MM.1S (cell line): ENCODE measurements at places on chromosomes 3 and 15.

DNA sequence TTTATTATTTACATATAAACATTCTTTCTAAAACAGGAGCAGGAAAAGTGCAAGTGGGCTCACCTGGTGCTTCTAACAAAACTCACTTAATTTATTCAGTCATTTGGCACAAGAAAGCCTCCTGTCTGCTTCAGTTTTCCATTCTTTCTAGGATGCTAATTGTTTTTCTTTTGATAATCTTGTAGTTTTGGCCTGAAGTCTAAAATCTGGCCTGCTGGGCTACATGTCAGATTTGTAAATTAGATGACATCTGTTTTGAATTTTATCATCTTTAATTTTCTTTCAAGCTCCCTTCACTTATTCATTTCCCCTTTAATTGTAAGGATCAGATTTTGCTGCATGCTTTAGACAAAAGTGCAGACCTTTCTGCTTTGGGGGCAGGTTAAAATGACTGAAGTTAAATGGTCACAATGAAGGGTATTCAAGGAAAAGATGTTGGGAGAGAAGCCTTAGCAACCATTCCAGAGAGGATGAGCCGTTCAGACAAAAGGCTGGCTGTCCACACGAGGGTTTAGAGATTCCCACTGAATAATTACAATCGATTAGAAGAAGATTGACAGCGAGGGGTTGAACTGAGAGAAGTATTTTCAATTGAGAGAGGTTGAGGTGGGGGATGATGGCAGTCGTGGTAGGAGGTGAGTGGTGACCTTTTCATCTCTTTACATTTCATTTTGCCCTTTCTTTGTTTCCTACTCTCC, 59.9 kb upstream of the PTX3 start:
- H3K4me3 ChIP-seq = no peak overlapping the region
- H3K27me3 ChIP-seq = no peaks in the 10 kb centered on the region
- no peak for DNase-seq
- H3K4me1 ChIP-seq = peaks cover 12% of the 10 kb centered on the region
- H3K36me3 ChIP-seq = no peaks in the 10 kb centered on the region

DNA sequence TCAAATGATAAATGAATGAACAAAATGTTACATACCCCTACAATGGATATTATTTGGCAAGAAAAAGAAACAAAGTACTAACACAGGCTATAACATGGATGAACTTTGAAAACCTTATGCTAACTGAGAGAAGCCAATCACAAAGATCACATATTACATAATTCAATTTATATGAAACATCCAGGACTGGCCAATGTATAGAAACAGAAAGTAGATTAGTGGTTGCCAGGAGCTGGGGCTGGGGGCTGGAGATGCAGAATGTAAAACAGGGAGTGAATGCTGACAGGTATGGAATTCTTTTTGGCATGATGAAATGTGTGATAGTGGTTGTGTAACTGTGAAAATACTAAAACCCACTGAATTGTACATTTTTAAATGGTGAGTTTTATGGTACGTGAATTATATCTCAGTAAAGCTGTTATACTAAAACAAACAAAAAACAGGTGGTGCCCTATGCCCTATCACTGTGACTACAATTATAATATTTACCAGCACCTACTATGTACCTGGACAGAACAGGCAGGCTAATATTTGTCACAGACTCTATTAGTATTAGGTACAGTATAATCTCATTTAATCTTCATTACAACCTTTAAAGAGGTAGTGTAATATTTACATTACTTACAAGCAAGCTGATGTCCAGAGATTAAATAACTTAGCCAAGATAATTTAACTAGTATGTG, 90.0 kb downstream of the ETFA start:
- no peak overlapping the region for H3K4me3 ChIP-seq
- H3K27me3 ChIP-seq = no peaks in the 10 kb centered on the region
- peaks cover 47% of the 10 kb centered on the region for H3K4me1 ChIP-seq

DNA sequence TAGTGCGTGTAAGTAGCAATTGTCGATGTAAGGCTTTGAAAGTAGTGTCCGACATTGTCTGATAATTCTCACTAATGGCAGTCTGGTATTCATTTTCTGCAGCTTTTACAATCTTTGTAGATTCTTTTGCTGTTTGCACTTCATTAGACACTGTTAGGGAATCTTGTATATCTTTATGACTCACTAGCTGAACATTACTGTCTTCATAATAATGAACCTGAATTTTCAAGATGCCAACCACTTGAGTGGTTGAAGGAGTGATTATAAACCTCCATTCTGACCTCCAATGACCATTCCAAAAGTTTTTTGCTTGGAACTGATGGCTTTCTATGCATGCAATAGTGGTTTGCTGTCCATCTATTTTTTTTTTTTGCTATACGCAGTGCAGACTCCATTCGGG, 76.4 kb upstream of the MFGE8 start:
- no peaks in the 10 kb centered on the region for H3K4me1 ChIP-seq
- H3K27me3 ChIP-seq = no peaks in the 10 kb centered on the region
- no peak overlapping the region for H3K27ac ChIP-seq
- no peaks in the 10 kb centered on the region for H3K36me3 ChIP-seq

DNA sequence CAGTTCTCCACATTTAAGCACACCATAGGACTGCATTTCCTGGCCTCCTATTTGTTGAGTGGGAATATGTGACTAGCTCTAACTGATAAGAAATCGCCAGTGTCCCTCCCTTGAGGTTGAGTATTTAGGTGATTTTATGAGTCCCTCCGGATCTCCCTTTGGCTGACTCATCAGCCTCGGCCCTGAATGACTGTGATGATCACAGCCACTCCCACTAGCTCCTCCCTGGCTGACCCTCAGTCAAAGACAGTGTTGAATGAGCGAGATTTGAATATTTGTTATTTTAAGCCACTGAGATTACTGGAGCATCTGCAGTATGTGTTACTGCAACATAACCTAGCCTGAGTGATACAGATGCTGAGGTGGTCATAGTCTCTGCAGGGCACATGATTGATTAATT, 515.3 kb downstream of the EPHB1 start:
- H3K4me1 ChIP-seq = no peaks in the 10 kb centered on the region
- no peak overlapping the region for H3K4me3 ChIP-seq
- no peak overlapping the region for H3K27ac ChIP-seq
- H3K36me3 ChIP-seq = no peaks in the 10 kb centered on the region
- no peak for DNase-seq

- H3K27me3 ChIP-seq = no peaks in the 10 kb centered on the region
- no peak overlapping the region for H3K27ac ChIP-seq
- no peaks in the 10 kb centered on the region for H3K36me3 ChIP-seq
Observed at GRCh38 chr3:159732172-159733111, 256.2 kb upstream of the IL12A start.

- no peaks in the 10 kb centered on the region for H3K4me1 ChIP-seq
- DNase-seq = no peak
- H3K27me3 ChIP-seq = no peaks in the 10 kb centered on the region
- peaks cover 12% of the 10 kb centered on the region for H3K36me3 ChIP-seq
Observed at GRCh38 chr15:85727068-85727467, 67.7 kb downstream of the KLHL25 start.

GRCh38 chr15:74845208-74845568, 2.2 kb upstream of the ULK3 start:
- no peak overlapping the region for H3K4me3 ChIP-seq
- H3K36me3 ChIP-seq = no peaks in the 10 kb centered on the region
- H3K27me3 ChIP-seq = no peaks in the 10 kb centered on the region

DNA sequence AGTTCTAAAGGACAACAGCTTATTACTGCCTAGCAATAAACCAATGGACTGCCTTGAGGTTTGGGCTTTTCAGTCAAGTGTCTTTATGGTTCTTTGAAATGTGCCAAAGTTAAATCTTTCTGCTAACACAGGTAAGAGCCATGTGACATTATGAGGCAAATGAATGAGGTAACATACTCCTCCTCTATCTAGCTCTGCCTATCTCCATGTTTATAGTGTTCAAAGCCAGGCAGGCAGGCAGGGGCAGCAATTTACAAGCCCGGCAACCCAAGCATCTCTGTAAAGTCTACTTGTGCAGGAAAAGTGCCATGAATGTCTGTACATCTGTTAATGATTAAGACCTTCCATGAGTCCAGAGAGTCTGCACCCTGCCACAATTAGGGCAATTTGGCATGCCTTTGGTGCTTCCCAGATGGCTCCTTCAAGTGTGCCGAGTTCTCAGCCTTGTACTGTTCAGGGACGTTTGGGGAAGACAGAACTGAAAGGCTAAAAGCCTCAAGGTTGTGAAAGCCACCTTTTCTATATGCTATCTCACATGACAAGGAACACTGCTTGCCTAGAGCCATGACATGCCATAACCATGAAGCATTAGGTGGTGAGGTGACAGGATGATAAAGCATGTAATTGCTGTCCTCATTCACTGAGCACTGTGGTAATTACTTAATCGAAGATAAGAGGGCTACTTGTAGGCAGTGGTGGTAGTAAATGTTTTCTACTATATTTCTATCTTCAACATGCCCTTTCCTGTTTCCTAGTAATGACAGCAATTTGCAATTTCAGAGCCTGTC, 41.4 kb upstream of the EIF1B start:
- DNase-seq = no peak

- no peak for DNase-seq
- H3K36me3 ChIP-seq = no peaks in the 10 kb centered on the region
- H3K27ac ChIP-seq = no peak overlapping the region
- no peaks in the 10 kb centered on the region for H3K4me1 ChIP-seq
- H3K27me3 ChIP-seq = no peaks in the 10 kb centered on the region
Observed at GRCh38 chr3:178137831-178138230, 398.4 kb upstream of the KCNMB2 start.

DNA sequence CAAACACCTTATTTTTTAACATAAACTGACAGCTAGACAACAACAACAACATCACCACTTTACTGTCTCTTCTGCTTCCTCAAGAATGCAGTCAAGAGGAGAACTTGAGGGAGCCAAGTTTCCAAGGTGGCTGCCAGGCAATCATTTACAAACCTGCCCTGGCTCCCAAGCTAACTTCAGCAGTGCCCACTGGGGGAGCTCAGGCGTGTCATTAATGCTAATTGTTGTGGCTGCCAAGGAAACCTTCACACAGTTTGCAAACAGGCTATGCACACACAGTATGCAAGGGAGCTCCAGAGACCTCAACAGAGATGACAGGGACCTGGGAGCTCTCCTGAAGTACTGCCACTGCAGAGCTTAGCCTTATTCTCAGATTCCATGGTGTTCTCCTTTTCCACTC, 2.1 kb downstream of the DZIP1L start:
- H3K27ac ChIP-seq = no peak overlapping the region
- no peaks in the 10 kb centered on the region for H3K4me1 ChIP-seq
- DNase-seq = no peak
- no peak overlapping the region for H3K4me3 ChIP-seq

DNA sequence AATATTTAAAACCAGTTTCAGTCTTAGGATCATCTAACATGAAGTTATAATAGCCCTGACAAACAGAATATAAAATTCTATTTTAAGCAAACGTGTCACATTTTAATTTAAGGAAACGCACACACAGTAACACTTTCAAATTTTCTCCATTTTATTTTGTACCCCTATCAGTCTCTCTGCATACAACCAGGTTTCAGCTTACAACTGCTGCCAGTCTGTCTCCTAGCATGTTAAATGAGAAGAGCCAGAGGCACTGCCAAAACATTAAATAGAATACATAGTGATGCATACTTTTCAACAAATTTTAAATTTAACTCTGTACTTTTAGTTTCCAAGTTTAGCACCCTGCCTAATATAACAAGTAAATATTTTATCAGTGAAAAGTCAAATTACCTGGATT, 60.8 kb downstream of the UACA start:
- H3K4me1 ChIP-seq = no peaks in the 10 kb centered on the region
- H3K27ac ChIP-seq = no peak overlapping the region
- no peak for DNase-seq
- H3K36me3 ChIP-seq = no peaks in the 10 kb centered on the region
- no peak overlapping the region for H3K4me3 ChIP-seq

DNA sequence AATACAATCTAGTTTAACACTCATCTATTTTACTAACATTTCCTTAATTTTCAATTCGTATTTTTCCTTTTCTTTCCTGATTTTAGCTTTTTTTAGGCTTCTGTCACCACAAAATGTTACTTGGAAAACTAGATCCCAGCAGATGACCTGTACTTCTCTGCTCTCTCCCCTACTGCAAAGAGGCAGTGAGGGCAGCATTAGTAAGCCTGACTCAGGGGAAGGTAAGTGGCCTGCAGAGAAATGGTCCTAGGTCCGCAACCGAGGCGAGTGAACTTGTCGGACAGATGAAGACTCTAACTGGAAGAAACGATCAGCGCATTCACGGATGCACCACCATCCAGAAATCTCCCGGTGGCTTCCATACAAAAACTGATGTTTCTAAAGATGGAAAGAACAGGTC, 20.4 kb downstream of the TMEM43 start:
- no peaks in the 10 kb centered on the region for H3K27me3 ChIP-seq
- no peak overlapping the region for H3K4me3 ChIP-seq
- H3K36me3 ChIP-seq = no peaks in the 10 kb centered on the region
- no peak for DNase-seq

DNA sequence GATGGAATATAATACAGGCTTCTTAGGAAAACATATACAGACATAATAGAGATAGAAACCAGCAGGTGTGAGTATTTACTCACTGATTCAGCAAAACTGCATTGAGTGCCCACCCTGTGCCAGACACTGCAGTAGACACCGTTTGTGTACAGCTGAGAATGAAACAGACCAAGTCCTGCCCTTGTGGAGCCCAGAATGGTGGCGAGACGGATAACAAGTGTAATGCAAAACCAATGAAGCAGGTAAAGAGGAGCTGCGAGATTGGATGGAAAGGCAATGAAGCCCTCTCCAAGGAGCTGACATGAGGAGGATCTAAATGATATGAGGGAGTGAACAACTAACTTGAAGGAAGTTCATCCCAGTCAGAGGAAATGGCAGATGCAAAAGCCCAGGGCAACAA, 256.4 kb downstream of the MEX3B start:
- peak overlapping the region; percentile 88 for H3K27ac ChIP-seq
- DNase-seq = peak; percentile 85
- no peaks in the 10 kb centered on the region for H3K36me3 ChIP-seq
- peak overlapping the region; percentile 66 for H3K4me3 ChIP-seq
- H3K4me1 ChIP-seq = peaks cover 12% of the 10 kb centered on the region

GRCh38 chr3:42905740-42906069, 237 bp upstream of the ZNF662 start:
- no peaks in the 10 kb centered on the region for H3K27me3 ChIP-seq
- H3K4me1 ChIP-seq = no peaks in the 10 kb centered on the region
- no peak overlapping the region for H3K4me3 ChIP-seq
- H3K27ac ChIP-seq = no peak overlapping the region
- no peaks in the 10 kb centered on the region for H3K36me3 ChIP-seq
